ENCODE measurements at places on chromosomes 6 and 20.

- DNase-seq: no peak
Measured at GRCh38 chr20:55782912-55783253, 222.4 kb downstream of the CBLN4 start.

GRCh38 chr20:40875116-40876085, 153.2 kb upstream of the TOP1 start:
- DNase-seq: no peak

DNA sequence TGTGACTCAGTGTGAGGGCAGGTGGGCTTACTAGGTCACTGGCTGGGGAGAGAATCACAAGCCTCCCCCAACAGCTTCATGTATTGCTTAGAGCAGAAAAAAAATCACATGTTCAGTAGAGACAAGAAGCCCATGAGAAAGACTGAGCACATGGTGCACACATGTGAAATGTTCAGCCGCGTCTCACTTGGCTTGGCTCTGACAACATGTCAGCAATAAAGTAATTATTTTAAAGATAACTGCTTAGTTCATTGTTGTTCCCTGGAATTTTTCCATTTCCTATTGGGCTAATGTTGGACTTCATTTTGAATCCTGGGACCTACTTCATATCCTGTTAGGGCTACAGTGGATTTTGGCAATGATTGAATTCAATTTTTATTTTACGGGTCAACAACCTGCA, 222.6 kb downstream of the C6orf118 start:
- DNase-seq: no peak

DNA sequence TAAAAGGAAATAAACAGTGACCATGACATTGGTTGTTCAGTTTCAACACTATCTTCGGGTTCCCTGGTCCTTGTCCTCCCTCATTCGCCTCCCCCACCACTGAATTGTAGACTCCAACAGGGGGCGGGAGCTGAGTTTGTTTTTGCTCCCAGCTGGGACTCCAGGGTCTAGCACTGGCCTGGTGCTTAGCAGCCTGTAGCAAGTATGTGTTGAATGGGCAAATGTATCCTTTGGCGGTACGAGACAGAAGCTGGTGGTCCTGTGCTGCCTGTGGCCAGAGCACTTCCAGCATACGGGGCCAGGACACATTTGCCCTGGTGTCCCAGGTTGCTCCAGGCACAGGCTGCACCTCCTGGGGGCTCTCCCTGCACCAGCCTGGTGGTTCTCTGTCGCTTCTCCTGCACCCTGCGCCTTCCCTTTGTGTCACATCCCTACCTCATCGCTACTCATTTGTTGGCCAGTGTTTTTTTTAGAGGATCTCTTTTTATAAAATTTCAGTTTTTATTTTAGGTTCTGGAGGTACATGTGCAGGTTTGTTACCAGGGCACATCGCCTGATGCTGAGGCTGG, 40.1 kb downstream of the PHACTR3 start:
- DNase-seq: no peak

DNA sequence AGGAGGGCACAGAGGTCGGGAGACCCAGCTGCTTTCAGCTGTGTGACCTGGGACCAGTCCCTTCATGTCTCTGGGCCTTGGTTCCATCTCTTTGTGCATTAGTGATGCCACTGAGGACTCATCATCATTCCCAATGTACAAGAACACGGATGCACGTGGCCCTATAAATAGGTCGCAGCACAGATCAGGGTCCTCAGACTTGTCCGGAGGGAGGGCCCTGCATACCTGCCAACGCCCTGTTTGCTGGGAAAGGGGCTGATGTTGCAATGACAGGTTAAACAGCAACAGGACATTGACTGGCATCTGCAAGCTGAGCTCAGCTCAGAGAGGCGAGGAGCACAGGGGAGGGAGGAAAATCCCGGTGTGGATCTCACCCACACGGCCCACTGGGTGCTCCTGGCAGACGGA, 21.8 kb downstream of the TGM2 start:
- DNase-seq: peak; percentile 90

- DNase-seq: peak; percentile 41
Measured at GRCh38 chr20:531608-532007, 12.0 kb downstream of the CSNK2A1 start.

- no peak for DNase-seq
Measured at GRCh38 chr6:151536188-151536479, 42.3 kb downstream of the CCDC170 start.

DNA sequence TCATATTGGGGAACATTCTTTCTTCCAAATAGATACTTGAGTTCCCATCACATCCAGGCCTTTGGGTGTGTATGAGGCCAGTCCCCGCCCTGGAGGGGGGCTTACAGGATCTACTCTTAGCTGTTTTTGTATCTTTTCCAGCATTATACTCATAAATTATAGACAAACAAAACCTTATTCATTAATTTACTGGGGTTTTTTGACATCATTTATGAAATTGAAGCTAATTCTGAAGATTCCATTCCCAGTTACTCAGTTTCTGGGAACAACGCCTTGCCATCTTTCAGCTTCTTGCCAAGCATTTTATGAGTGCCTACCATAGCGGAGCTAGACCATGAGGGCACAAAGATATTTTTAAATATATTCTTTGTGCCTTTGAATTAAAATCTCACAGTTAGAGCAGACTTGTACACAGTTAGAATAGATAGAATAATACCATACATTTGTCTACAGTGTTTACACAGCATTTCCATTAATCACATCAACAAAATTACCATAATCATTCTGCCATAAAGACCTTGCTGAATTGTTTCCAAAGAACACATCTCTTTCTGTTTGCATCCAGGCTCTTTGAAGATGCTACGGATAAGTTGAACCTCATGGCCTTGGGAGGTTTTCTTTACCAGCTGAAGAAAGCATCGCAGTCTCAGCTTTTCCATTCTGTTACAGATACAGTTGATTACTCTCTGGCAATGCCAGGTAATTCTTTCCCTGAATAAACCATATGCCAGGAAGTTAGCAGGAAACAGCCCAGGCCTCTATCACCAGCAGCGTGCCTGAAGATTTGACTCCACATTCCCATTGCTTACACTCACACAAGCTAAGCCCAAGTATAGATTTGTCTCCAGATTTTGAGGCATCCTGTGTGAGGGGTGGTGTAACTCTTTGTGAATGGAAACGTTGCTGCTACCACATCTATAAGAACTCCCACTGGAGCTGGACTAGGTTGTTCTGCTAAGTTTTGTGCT, 75.4 kb upstream of the PBOV1 start:
- no peak for DNase-seq

- DNase-seq: peak; percentile 8
Measured at GRCh38 chr6:157143171-157143889, 180.0 kb downstream of the TMEM242 start.

GRCh38 chr6:166650824-166651807, 24.1 kb upstream of the RPS6KA2 start:
- DNase-seq: no peak

DNA sequence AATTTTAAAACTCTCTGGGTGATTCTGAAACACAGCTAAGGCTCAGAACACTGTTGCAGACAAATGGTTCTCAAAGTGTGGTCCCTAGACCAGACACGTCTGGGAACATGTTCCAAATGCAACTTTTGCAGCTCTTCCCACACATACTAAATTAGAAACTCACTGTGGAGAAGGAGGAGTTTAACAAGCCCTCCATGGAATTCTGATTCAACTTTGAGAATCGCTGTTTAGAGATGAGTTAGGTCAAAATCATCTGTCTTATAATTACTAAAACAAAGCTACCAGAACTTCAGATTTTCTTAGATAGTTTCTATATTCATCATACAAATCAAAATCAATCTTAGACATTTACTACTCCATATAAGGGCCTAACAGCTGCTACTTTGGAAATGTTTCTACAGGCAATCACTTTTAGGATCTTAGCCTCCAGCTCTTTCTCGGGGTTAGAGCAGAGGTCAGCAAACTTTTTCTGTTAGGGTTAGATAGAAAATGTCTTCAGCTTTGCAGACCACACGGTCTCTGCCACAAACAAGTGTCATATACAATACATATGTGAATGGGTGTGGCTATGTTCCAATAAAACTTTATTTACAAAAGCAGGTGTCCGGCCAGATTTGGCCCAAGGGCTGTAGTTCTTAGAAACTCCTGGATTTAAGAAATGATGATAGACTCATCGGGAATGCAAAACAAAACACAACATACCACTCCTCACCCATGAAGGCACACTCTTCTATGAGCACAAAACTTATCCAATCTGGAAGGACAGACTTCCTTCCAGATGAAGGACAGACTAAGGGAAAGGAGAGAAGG, 50.0 kb upstream of the ARHGAP18 start:
- DNase-seq: no peak

- no peak for DNase-seq
Measured at GRCh38 chr20:841568-842546, 8.3 kb downstream of the FAM110A start.

DNA sequence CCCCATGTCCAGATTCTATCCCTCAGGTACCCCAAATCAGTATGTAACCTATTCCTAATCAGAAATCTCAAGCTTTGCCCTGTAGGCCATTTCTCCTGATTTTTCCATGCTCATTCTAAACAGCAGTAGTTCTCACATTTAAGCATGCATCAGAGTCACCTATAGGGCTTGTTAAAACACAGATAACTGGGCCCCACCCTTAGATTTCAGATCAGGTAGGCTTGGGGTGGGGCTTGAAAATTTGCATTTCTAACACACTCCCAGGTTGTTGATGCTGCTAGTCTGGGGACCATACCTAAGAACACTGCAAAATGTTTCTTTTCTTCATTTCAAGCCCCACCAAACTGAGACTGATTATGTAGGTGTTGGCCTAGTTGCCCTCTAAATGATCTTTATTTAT, 621.2 kb upstream of the FLRT3 start:
- no peak for DNase-seq

GRCh38 chr20:51565298-51566144, 23.0 kb upstream of the NFATC2 start:
- DNase-seq: no peak

- no peak for DNase-seq
Measured at GRCh38 chr6:81625216-81625615, 127.3 kb downstream of the TENT5A start.

DNA sequence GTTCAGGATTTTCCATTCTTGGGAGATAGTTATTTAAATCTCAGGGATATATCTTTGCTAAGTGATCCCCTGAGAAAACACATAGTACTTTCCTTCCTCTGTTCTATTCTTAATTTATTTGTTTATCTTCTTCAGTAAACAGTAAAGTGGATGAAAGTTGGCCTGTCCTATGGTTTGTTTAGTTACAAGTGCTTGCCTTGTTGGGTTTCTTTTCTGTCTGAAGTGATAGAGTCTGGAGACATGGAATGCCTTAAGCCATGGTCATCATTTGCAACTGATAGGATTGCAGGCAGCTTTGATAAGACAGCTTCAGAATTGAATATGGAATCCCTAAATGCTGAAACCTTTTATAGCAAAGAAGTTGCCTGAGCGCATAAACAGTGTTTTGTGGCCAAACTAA, 4.9 kb downstream of the ADGRG6 start:
- no peak for DNase-seq

GRCh38 chr20:48727226-48727625, 100.6 kb downstream of the PREX1 start:
- no peak for DNase-seq

GRCh38 chr6:39273406-39273821, 40.8 kb downstream of the KCNK17 start:
- DNase-seq: peak; percentile 62

DNA sequence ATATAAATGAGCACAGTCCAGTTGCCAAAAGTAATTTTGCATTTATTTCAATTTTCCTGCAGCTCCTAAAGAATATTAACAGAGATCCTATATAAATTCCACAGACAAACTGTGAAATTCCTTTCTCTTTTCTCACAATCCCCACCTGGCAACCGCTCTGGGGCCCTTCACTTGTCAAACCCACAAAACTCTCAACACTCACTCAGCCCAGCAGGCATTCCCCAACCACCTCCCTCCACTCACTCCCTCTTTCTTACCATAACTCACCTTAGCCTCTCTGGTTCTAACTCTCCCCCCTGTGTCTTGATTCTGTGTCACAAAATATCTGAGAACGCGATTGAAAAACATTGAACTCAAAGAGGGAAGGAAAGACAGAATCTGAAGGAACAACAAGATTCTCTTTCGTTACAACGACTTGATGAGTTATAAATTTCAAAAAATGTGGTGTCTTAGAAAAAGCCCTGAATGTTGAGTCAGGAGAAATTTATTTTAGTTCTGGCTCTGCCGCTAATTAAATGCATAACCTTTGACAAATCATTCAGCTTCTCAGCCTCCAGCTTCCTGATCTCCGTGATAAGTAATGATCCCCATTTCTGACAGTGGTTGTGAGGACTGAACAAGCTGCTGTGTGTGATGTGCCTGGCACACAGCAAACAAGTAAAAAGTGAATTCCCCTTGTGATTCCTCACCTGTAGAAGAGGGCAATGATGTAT, 87.9 kb downstream of the UNC5CL start:
- DNase-seq: no peak

DNA sequence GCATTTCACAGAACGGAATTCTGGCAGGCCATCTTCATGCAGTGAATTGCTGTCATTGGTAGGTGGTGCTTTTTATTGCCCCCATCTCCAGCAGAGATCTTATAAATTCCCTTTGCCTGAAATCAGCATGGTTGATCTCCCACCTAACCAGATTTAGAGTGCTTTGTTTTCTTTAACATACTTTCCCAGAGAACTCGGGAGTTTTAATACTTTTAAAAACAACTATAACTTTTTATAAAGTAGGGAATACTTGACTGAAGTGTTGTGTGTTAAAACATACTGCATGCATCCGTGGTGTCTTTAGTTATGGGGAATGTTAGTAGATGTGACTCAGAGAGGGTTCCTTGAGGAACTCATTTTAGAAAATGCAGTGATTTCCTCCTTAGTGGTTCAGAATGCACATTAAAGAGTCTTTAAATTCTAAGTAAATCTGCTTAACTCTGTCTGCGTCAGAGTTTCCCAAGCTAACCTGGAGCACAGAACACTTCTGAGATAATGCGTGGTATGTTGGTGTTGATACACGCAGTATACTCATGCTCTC, 54.9 kb downstream of the AKAP12 start:
- DNase-seq: no peak

- DNase-seq: peak; percentile 67
Measured at GRCh38 chr6:166997768-166998255, 1.4 kb upstream of the CEP43 start.

DNA sequence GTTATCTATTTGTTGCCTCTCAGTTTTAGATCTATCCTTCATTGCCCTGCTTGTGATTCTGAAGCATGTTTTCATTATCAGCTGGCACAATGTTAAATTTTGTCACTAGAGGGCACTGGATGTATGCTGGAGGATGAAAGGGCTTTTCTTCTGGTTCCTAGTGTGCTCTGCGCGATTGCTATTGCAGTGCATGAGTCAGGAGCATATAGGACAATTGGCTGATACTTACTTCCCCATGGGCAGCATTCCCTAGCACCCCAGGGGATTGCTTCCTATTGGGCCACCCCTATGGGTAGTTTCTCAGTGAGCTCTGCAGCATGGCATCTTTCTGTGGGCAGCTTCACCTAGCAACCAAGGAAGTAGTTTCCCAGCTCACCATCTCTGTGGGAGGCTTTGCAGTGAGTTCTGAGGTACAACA, 280.3 kb upstream of the SYNCRIP start:
- peak; percentile 54 for DNase-seq

DNA sequence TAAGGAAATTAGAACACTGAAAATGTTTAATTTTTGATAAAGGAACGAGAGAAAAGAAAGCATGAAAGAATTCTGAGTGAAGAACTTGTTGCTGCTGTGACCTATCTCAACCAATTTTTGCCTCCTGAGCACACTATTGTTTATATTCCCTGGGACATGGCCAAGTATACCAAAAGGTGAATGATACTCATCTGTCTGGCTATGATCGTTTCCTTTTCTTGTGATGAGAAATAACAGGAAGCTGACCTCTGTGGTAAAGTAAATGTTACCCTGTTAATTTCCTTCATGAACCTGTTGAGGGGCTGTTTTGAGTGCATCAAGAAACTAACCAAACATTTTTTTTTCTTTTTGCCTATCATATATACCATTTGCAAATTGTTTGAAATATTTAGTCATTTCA, 69.1 kb downstream of the FIG4 start:
- DNase-seq: no peak

All from Caki2 (cell line).